ENCODE measurements at places on chromosomes 3 and 15.

GRCh38 chr15:77826006-77826695, 193.4 kb upstream of the LINGO1 start:
- DNase-seq = no peak

DNA sequence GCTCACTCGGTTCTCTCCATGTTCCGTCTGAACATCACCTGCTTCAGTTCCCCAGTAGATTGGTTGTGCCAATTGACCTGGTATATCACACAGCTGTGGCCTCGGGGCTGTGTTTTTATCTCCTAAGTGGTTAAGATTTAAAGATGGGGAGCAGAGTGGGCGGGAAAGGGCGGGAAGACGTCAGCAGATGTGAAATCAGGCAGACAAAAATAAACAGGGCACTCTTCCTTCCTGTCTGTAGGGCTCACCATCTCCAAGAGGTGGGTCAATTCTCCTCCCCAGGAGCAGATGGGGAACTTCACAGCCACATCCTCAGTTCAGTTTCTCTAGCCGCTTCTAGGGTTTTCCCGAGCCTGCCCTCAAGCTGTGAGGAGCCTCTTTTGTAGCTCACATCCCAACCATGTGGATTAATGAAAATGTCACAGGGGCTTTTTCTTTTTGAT, 26.8 kb upstream of the LIMD1 start:
- DNase-seq = peak; percentile 14

DNA sequence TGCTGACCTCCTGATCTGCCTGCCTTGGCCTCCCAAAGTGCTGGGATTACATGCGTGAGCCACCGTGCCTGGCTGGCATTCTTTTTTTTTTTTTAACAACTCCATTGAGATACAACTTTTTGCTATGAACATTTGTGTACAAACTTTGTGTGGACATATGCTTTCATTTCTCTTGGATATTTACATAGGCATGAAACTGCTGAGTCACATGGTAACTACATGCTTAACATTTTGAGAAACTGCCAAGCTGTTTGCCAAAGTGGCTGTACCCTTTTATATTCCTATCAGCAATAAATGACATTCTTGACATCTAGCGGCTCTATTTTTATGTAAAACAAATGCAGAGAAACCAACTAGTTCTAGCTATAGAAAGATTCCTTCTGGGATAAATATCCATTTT, 8.7 kb upstream of the YEATS2 start:
- no peak for DNase-seq

- DNase-seq = peak; percentile 31
Observed at GRCh38 chr3:107985496-107985895, 105.3 kb downstream of the CD47 start.

DNA sequence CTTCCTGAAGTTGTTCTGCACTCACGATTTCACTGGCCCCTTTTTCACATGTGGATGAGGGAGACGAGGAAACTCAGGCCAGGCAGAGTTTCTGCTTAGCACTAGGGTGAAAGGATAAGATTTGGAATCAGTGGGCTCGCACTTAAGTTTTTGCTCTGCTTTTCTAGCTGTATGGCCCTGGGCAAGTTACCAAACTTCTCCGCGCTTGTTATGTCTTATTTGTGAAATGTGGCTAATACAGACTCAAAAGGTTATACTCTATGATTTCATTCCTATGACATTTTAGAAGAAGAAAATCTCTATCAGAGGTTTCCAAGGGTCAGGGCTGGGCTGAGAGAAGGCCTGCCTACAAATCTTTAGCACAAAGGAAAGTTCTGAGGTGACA, 191.9 kb upstream of the LRIG1 start:
- no peak for DNase-seq

DNA sequence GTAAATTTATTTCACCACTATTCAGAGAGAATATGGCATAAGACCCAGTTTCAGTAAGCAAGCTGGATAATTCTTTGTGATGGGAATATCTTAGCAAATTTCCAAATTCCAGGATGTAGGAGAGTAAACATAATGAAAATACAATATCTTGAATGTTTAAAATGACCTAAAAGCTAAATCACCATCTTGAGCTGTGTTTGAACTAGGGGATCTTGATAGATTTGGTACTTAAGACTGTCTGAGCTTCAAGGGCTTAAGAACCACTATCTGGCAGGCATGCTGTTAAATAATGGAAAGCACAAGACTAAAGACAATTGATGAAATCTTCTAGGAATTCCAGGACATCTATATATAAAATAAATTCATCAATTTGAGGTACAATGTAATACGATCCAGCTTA, 217.7 kb downstream of the ATP8B4 start:
- DNase-seq = no peak

GRCh38 chr15:70435369-70435768, 328.0 kb downstream of the UACA start:
- DNase-seq = no peak

- DNase-seq = no peak
Observed at GRCh38 chr3:73055583-73055982, 5.9 kb upstream of the EBLN2 start.

DNA sequence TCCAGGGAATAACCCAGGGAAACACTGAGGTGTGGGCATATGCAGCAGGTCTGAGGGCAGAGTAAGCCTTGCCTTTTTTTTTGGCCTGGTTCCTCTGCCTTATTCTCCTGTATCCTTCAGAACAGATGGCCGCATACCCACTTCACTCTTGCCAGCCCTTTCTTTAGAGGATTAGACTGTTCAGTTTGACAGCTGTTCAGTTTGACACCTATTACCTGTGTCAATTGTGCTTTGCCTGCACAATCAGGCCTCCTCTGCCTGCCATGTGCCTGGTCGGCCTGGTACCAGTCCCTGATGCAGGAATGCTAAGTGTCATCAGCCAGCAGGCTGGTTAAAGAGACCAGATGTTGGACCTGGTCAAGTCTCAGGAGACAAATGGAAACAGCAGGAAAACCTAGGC, 22.3 kb downstream of the TM6SF1 start:
- no peak for DNase-seq

GRCh38 chr3:98701071-98701675, 62.0 kb upstream of the ST3GAL6 start:
- no peak for DNase-seq

DNA sequence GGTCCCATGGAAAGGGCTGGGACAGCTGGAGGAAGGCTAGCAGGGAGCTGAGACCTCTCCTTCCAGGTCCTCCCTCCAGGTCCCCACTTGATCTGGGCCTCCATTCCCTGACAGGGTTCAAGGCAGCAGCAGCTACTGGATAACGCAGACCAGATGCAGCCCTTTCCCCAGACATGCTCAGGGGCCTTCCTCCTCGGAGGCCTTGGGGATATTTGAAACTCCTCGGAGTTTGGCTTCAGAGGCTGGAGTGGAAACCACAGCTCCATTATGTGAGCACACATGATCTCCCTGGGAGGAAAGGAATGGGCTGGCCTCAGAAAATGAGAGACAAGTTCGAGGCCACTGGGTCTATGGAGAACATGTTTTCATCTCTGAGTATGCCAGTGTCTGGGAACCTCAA, 119.3 kb downstream of the SMAD6 start:
- DNase-seq = no peak

- no peak for DNase-seq
Observed at GRCh38 chr3:157574531-157574930, 71.3 kb upstream of the VEPH1 start.

DNA sequence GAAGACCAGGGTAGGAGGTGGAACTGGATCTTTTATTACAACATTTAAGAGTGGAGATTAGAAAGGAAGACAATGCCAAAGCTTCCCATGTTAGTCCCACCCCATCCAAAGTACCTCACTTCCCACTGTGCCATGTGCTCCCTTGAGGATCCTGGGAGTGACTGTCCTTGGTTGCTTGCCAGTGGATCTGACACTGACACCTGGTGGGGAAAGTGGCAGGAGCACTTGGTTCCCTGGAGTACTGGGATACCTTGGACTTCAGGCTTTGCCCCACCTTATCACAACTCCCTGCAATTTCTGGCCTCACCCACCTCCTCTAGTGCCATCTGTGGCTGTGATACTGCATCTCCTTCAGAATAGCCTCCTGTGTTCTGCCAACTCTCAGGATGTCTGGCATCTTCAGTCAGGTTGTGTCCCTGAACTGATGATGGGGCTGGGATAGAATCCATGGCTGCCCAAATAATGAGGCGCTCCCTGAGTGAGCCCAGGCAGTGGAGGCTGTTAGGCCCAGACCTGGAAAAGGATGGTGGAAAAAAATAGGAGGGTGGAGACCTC, 1.3 kb downstream of the ELL3 start:
- no peak for DNase-seq

DNA sequence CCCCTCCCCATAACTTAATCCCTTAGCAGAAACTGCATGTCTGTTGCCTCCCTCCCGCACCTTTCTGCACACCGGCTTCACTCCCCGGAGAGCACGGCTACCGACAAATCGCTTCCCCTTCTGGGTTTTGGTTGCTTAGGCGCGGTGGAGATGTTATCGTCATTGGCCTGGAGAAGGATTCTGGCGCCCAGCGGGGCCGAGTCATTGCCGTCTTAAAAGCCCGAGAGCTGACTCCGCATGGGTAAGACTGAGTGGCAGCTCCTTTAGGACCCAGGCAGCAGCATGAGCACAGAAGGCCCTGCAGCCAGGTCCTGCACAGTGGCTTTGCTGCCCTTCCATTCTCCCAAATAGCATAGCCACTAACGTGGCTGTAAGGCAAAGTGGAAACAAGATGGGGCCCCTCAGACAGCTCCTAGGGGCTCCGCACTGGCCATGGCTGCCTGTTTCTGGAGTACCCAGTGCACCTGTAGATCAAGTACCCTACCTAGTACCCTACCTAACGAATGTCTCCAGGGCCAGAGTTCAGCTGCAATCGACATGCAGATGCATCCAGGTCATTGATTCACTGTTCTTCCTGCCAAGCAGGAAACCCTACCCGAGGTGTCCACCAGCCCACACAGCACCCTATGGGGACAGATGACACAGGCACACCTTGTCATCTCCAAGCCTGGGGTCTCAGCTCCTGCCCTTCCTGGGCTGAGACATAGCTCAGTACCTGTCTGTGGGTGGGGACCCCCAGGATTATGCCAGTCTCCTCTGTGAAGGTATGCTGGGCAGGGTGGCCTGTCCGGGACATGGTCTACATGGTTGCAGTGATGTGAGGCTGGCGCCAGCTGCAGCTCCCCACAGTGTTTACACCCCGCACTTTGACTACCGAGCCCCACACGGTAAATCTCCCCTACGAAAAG, 147.6 kb downstream of the LRRK1 start:
- no peak for DNase-seq

DNA sequence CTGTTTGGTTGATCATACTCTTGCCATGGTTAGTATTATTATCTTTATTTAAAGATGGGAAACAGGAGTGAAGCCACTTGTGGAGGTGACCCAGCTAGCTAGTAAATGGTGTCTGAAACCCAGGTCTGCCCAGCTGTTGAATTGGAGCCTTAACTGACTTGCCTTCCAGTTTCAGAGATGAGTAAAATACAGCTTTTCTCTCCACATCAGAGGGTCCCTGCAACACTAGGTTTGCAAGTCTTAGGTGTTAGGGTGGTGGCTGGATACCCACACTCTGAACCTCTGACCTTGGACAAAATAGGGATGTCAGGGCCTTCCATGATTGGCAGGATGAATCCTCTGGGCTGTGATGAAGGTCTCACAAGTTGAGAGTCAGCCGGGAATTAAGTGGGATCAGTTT, 4.1 kb downstream of the FLNB start:
- no peak for DNase-seq

DNA sequence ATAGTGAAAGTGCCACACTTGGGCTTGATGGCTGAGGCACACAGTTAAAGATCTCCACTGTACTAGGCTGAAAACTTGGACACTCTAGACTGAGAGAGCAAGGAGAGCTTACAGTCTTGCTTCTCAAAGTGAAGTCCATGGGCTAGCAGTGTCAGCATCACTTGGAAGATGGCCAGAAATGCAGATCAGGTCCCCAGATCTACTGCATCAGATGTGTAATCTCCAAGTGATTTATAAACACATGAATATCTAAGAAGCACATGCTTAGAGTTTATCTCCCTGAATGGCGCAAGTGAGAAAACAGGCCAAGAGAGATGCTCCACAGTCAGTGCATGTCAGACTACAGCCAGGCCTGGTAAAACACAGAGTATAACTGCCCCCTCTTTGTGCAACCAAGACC, 308.6 kb downstream of the CLSTN2 start:
- DNase-seq = no peak

DNA sequence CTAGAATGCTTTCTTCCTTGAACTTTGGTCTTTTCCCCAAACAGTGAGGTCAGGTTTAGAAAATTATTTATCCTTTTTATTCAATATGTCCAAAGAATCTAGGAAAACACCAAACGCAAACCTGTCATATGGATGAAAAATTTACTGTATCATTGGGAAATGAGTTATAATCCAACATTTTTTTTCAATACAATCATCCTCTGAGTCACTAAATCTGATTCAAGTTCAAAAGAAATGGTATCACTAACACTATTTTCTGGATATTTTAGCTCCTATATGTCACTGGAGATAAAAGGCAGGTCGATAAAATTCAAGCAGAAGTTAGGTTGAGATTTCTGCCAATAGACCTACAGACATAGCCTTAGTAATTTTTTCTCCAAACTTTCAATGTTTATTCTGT, 591.6 kb upstream of the AGTR1 start:
- no peak for DNase-seq

DNA sequence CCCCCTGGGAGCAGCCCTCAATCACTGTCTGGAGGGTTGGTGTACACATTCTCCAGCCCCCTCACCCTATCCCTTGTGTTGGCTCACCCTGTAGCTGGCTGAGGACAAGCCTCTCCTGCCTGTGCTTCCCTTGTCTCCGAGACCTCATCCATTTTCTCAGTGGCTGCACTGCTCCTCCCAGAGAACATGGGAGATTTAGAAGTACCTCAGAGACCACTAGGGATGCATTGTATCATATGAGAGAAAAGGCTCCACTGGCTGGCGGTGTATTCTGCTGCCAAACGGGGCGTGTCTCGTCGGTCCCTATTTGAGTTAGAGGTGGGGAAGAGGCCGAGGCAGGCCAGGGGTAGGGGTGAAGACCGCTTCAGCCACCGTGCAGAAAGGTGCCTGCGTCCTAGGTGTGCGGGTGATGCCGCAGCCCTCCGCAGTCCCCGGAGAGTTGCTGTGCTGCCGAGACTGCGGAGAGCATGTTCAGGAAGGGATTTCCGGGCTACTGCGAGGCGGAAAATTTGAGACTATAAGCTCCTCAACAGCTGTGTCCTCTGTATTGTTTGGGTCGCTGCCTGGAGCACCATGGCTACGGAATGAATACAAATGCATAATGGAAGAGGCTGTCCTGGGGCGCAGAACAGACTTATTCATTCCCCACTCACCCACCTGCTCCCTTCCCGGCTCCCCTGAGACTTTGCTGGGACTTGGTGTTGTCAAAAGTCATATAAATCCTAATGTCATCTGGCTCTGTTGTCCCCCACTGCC, 43.8 kb downstream of the SPSB4 start:
- DNase-seq = no peak

DNA sequence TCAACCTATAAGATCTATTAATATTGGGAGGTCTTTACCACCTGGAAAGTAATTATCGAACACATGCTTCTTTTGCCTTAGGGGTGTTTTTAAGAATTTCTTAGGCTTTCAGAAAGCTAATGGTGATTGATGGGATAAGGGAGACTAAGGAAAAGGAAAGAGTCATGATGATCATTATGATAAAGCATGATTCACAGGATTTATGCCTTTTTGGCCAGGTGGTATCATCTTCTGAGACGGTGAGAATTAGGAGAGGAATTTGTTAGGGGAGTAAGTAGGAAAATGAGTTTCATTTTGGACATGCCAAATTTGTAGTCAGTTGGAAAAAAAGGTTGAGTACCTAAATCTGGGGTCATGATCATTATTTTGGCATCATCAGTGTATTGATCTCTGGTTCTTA, 8.9 kb downstream of the ARMC8 start:
- no peak for DNase-seq
